Activated CD4-positive, alpha-beta T cell treated with anti-CD3 and anti-CD28 coated beads, Interleukin-2, Interleukin-6, amounts not matched to agents 100 ng/mL and 50 ng/mL, durations not matched to agents 16 hours and 8 hours (primary cell): ENCODE measurements at places on chromosomes 1 and 21.

DNA sequence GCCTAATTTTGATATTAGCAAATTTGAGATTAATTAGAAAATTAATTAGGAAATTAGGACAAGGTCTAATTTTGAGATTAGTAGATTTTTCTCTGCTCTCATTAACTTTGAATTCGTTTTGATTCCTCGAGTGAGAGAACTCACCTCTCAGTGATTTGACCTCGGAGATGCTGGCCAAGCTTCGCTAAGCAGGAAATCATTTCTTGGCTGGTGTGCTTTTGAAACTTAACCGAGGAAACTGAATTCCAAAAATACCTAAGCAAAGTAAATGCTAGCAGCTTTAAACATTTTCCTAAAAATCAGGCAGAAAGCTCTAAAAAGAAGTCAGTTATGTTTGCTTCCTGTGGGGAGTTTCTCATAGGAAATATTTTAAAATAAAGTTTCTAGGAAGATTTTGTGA, 34.9 kb downstream of the CDC14A start:
- no peak for DNase-seq

DNA sequence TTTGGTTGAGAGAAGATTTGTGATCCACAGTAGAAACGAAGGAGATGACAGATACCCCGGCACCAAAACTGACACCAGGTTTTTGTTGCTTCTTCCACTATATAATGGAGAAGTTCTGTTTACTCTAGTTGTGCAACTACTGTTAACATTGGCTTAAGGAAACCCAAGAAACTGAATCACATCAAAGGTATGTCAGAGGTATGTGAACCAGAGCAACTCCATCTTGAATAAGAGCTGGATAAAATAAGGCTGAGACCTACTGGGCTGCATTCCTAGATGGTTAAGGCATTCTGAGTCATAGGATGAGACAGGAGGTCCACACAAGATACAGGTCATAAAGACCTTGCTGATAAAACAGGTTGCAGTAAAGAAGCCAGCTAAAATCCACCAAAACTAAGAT, 173.7 kb upstream of the CAMK1G start:
- no peak for DNase-seq

DNA sequence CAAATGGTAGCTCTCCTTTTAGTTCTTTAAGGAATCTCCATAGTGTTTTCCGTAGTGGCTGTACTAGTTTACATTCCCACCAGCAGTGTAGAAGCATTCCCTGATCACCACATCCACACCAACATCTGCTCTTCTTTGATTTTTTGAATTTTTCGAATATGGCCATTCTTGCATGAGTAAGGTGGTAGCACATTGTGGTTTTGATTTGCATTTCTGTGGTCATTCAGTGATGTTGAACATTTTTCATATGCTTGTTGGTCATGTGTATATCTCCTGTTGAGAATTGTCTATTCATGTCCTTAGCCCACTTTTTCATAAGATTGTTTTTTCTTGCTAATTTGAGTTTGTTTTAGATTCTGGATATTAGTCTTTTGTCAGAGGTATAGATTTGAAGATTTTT, 84.6 kb upstream of the B3GALT2 start:
- no peak for DNase-seq

DNA sequence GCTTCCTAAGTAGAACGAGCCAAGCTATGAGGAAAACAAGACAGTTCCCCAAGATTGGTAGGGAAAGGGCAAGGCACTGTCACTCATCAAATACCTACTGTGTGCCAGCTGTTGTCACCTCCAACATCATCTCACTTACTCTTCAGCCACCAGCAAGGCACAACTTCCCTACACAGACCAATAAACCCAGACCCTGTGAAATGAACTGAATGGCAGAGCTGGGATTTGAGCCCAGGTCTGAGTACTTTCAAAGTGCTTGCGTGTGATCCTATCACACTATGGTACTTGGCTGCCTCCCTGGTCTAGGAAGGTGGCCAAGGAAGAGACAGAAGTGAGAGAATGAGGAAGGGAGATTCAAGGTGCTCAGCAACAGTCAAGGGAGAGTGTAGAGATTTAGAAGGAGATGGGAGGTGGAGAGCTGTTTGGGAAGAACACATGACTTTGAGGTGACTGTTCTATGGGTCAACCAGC, 16.7 kb upstream of the TRIM63 start:
- DNase-seq = no peak

DNA sequence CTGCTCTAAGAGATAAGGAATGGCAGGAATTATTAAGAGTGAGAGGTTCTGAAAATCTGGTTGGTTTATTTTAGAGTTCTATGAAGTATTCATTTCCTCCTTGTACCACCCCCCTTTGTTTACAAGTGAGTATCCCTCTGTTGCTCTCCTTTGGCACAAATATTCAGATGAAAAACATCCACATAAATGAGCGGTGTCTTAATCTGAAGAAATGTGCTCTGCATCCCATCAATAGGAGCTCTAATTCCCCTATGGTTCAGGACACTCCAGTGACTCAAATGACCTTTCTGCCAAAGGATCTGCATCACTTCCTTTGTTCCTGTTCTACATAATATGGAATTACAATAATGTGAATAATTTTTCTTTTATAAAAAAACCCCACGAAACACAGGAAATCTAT, 16.6 kb downstream of the DDAH1 start:
- no peak for DNase-seq

DNA sequence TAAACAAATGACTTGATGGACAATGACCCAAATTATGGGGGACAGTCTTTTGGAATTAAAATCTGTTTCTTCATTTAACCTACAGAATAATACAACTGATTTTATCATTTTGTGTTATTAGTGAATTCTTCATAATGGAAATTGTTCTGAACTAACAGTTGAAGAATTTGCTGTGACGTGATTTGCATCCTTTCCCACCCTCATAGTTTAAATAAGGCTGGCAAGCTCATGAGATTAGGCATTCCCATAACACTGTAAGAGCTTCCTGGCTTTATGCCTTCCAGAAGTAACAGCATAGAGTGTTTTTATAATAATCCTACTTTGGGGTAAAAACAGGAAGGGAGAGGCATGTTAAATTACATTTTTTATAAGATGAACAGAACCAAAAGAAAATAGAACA, 95.7 kb downstream of the ATP6V1G3 start:
- DNase-seq = no peak

DNA sequence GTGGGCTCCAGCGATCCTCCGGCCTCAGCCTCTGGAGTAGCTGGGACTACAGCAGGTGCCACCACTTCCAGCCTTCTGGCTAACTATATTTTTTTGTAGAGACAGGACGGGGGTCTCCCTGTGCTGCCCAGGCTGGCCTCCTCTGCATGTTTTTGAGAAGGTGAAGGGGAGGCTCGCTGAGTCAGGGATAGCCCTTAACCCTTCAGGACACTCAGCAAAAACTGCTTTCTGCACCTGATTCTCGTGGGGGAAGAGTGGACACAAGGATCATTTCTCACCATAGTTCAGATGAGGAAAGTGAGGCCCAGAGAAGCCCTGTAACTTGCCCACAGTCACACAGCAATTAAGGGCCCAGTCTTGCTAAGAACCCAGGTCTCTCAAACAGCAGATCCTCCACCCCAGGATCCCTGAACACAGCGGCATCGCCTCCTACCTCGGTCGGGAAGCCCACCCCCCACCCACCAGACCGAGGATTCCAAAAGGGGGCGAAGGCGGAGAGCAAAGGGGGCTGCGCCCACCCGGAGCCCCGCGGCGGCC, 1.3 kb downstream of the FGR start:
- DNase-seq = no peak

DNA sequence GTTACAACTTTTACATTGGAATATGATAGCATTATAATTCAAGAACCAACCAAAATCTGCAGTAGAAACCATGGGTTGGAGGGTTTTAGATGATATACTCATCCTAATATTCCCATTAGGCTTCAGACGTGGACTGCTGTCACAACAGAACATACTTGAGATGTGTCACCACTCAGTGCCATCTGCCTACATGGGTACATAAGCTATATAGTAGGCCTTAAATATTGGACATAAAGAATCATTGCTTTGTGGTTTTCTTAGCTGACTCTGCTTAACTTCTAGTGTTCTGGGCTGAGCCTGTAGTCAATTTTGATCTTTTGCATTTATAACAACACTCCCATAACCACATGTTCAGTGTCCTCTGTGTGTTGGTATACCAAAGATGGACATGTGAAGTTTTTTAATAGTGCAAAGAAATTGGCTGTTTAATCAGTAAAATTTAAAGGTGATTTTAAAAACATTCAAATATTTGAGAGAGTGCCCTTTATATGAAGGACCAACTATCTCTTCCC, 14.2 kb downstream of the RAP1A start:
- no peak for DNase-seq

DNA sequence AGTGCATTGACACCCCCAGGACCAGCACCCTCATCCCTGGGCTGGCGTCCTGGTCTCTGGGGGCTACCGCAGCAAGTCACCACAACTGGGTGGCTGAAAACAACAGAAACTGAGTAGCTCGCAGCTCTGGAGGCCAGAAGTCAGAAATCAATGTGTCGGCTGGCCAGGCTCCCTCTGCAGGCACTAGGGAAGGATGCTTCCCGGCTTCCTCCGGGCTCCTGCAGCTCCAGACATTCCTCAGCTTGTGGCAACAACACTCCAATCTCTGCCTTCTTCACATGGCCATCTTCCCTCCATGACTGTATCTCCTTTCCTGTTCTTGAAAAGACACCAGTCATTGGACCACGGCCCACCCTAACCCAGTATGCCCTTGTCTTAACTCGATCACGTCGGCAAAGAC, 224.2 kb downstream of the NPHP4 start:
- DNase-seq = no peak

DNA sequence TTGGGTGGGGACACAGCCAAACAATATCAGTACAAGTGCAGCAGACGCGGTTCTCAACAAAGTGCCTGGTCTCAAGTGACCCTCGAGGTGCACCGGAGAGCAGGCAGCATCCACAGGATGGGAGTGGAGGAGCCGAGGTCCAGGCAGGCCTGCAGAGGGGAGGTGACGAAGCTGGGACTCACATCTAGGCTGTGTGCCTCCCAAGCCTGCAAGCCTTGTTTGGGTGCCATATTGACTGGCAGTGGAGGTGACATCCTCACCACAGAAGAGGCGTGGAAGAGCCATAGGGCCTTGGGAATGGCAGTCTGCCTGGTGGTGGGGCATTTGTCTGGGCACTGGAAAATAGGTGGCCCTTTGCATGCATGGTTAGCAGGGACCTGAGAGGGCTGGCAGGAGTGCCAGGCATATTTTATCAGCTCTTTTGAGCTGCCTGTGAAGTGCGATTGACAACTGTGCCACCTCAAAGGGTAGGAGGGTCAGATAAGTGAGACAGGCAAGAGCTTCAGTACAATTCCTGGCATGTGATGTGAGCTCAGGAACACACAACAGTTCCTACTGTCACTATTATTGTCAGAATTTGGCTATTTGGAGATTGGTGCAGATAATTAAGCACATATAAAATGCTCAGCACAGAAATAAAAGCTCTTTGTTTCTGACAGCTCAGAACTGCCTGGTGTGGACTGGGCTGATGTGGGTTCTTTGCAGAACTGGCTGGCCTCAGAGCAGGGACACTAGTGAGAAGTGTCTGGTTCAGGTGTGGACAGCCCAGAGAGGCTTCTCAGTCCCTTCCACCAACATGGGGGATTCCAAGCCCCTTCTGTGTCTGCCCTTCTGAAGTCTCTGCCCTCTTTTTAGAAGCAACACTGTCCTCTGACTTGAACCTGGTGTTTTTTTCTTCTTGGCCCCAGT, 347.6 kb upstream of the AJAP1 start:
- DNase-seq = no peak

GRCh38 chr1:226728448-226728847, 10.6 kb downstream of the ITPKB start:
- peak; percentile 61 for DNase-seq

DNA sequence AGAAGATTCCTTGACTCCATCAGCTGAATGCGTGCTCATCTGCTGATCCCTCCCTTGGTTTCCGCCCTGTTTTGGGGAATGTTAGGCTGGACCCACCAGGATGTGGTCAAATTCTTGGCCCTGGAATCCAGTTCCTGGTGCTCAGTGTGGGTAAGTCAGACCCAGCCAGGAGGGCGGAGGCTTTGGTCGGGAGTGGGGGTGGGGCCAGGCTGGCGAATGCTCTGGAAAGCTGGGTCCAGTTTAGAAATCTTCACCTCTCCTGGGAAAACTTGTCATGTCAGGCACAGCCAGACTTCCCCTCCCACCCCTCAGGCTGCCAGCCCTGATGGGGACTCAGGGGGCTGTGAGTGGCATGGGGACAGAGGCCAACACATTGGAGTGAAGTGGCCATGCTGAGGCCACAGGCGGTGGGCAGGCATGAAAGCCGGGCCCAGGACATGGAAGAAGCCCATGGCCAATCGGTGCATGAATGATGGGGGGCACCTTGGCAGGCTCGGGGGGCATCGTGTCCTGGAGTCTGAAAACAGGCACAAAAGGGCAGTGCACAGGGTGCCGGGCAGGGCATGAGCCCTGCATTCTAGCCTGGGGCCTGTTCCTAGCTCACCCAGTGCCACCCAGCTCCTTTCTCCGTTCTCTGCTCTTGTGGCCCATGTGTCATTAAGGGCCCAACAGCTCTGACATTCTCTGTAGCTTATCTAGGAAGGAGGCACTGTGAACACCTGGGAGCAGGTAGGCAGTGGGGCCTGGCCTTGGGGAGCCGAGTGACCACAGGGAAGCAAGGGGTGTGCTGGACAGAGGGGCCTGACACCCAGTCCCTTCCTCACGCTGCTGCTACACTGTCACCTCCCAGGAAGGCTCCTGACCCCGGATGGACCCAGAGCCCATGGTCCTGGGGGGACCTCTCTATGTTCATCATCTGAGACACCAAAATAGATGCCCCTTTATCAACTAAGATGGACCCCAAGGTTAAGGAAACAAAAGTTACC, 14.6 kb upstream of the PADI1 start:
- DNase-seq = no peak

DNA sequence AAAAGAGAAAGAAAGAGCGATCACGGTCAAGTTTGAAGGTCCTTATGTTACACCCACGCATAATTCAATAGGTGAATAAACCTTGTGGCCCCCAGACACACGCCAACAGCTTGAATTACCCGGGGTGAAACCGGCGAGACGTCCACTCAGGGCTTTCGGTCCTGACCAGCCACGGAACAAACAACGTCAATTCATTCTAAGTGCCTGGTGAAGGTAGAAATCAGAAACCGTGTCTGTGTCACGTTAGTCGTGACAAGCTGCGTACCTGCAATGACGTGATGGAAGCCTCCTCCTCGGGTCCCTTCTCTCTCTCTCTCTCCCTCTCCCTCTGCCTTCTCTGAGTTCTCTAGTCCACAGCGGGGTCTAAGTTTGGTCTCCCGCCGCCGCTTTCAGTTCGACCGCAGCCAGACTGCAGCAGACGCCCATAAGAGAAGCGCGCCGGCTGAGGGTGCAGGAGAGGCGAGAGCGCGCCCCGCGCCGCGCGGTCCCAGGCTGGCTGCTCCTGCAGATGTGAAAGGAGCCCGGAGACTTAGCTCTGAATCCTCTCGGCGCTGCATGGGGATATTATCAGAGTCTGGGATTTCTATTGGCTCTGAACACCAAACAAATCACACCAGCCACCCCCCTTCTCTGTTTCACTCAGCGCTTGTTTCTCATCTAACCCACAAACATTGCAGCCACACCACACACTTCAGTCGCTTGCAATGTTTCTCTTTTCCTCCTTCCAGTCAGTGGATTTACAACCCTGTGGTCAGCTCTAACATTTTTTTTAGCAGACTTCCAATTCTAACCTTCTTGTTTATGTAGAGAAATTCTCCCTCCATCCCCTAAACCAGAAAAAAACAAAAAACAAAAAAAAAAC, at the start of gene GREM2:
Gene GREM2 (minus strand): TSS at position 537 of the 862 bp plus-strand sequence. CDS start 118,680 bp downstream, outside the sequence.
- peak; percentile 80 for DNase-seq

GRCh38 chr1:190807629-190808028, 330.0 kb upstream of the BRINP3 start:
- no peak for DNase-seq

GRCh38 chr1:13584876-13585611, 1.4 kb downstream of the PDPN start:
- no peak for DNase-seq

- DNase-seq = no peak
Measured at GRCh38 chr21:46189959-46190490, 5.8 kb upstream of the SPATC1L start.
